ENCODE measurements at places on chromosomes 11 and 22.
A peak's percentile ranks its signal among the peaks of the same experiment; 100 is the strongest.

DNA sequence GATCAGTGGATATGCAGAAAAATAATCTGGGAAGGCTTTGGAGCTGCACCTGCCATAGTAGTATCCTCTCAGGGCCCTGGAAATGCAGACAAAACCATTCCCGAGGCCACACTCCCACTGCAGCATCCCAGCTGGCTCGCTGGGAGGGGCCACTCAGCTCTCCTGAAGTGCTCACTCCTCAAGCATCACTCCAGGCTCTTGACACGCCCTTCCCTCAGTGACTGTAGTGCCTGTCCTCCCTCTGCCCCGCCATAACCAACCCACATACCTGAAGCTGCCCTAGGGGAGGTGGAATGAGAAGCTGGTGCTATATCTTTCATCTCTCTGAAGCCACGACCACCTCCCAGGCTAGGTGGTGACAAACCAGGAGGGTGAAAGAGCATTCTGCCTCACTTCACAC, 4.8 kb downstream of the DSCAML1 start:
- DNase-seq = no peak

DNA sequence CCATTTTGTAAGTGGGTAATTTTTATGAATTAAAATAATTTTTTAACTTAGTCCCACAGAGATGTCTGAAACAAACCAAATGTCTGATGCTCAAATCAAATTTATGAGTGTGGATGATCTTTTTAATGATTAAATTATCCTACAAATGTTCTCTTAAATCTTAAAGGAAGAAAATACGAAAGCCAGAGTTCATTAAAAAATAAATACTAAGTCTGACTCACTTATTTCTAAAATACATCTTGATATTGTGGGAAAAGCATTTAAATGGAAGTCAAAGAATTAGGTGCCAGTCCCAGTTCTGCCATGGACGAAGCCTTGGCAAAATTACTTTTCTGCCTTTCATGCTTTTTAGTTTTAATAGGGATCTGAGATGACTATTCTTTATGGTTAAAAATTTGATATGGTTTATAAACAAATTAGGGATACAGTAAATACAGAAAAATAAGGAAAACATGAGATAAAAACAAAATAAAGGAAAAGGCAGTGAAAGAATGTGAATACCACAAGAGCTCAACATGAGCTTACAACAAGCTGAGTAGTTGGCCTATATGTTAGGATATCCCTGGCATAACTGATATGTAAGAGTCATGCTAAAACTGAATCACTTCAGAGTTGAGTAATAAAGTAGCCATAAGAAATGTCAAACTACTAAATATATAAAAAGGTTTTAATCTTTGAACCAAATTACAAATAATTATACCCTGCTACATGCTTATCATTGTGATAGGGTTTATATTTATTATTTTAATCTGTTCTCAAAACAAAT, 9.2 kb downstream of the CCDC34 start:
- DNase-seq = no peak

DNA sequence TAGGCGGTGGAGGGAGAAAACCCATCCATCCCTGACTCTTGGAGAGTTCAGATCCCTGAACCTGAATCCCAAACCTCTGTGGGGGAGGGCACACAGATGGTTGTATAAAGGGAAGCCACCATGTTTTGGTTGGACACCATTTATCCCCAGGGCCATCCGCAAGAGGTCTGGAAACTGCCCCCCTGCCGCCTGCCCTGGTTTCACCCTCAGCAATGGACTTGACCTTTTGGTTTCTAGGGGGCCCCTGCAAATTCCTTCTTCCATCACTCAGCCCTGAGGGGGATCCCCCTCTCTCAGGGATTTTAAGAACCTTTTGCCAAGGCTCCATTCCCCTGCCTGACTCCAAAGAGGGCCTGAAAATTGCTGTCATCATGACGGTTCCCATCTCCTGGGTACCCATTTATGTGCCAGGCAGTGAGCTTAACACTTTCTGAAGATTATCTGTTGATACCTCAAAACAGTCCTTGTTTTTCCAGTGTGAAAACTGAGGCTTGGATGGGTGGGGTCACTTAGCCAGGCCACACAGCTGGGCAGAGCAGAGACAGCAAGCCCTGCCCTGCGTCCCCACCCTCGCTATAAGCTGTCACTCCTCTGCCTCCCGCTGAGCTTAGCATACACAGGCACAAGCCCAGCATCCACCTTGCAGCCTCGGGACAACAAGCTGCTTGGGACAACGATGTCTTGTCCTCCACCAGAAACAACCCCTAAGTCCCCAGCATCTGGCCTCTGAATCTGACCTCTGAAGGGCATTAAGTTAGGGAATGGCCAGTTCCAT, 33.2 kb upstream of the CRYBB3 start:
- no peak for DNase-seq

GRCh38 chr22:27063406-27063805, 406.0 kb downstream of the MIAT start:
- no peak for DNase-seq

DNA sequence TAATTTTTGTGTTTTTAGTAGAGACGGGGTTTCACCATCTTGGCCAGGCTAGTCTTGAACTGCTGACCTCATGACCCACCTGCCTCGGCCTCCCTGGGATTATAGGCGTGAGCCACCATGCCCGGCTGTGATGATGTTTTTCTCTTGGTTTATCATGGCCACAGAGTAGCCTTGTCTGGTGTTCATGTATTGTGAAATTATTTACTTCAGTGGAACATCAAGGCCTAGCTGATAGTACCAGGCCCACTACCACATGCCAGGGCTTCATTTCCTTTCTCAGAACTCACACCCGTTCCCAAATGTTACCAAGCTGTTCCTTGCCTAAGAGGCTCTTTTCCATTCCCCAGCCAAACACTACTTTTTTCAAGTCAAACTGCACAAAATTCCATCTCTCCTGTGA, 6.1 kb upstream of the DDB2 start:
- no peak for DNase-seq

DNA sequence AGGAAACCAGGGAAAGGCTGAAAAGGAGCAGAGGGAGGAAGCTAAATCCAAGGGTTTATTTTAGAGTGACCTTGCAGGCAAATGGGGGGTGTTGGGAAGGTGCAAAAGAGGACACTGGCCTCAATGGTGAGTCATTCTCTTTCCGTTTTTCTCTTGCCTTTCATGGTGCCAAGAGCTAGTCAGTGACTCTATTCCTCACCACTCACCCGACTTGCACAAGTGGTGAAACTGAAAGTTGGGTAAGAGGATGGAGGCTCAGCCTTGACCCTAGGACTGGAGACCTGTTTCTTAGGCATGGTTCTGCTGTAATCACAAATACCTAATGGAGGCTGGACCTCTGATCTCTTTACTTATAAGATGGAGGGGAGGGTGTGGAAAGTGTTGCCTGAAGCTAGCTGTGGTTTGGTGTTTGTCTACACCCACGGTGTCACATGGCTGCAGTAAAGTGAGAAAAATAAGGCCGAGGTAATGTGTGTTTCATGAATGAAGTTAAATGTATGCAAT, 67.3 kb upstream of the CREB3L1 start:
- no peak for DNase-seq

DNA sequence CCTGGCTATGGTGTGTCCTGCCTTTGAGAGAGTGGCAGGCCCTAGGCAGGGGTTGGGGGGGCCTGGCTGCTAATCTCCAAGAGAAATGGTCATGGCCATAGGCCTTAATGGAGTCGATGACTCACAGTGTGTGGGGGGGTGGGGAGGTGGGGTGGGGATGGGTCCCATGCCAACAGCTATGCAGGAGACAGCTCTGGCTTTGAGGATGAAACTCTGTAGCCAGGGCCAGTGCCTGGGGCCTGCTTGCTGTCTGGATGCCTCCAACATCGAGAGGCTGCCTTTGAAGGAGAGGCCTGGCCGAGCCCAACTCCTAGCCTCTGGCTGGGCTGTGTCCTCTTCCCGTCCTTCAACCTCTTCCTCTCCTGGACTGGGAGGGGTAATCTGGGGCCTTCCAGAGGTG, 23.9 kb upstream of the TSPAN18 start:
- no peak for DNase-seq

- DNase-seq = no peak
Measured at GRCh38 chr11:111269146-111269868, 23.8 kb downstream of the POU2AF2 start.

GRCh38 chr11:86644291-86644690, 28.1 kb downstream of the ME3 start:
- DNase-seq = no peak

GRCh38 chr22:37563153-37564081, 3.1 kb downstream of the CDC42EP1 start:
- DNase-seq = no peak

GRCh38 chr11:118610773-118611432, 3.5 kb downstream of the PHLDB1 start:
- DNase-seq = peak; percentile 84

GRCh38 chr11:86675017-86675416, 2.6 kb upstream of the ME3 start:
- no peak for DNase-seq

DNA sequence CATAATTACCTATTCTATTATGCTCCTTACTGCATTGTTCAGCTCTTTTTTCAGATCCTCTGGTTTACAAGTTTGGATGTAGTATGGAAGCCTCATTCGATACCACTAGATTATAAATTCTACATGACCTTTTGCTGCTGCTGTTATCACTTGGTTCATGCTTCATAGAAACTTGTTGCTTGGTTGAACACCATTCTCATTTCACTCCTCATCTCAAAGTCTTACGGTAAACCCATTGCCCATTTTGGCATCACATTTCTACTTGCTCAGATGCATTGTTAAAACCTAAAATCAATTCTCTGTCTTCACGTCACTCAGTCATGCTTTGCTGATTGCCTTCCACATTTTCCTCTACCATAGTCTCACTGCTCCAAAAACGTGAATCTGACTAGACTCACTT, 155.5 kb upstream of the DDI1 start:
- no peak for DNase-seq

DNA sequence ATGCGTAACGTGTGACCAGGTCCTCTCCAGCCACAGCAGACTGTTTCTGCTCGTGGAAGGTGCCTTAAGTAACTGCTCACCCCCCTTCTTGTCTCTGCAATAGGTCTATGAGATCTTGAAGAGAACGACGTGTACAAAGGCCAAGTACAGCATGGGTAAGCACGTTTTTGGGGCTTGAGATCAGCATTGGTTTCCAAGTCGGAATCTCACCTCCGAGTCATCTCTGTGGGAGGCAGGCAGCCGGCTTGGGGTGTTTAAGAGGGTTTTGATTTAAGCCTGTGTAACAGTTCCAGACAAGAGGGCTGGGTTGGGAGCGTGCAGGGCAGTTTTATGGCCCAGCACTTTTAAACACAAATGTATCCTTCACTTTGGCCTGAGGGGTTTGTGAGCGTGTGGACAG, 30.1 kb downstream of the ANO1 start:
- DNase-seq = no peak

DNA sequence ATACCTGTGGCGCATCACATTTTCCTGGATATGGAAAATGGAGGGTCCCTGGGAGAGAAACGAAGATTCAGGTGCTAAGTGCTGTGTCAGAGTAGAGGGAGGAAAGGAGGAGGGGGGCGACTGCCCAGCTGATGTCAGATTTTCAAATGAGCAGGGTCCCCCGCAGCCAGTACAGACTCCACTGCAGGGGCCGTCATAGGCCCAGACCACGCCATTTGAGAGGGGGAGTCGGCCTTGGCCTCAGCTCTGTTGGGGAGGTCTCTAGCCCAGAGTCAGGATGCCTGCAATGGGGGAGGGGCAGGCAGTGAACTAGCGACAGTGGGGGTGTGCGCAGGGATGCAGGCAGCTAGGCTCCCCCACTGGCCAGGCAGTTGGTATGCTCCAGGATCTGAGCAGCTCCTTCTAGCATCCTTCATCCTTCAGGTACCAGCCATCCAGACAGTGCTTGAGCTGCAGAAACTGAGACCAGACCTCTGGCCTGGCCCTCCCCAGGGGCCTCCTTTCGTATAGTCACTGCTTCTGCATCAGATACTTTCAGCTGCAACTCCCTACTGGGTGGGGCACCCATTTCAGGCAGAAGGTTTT, at the start of the genes BSCL2 and GNG3:
Gene BSCL2 (minus strand): TSS at position 148 of the 585 bp plus-strand sequence. CDS start 229 bp downstream, outside the sequence.
Gene GNG3 (plus strand): TSS at position 400 of the 585 bp plus-strand sequence. CDS start 620 bp downstream, outside the sequence.
- DNase-seq = no peak

GRCh38 chr11:126776119-126776518, 224.5 kb downstream of the KIRREL3 start:
- no peak for DNase-seq

DNA sequence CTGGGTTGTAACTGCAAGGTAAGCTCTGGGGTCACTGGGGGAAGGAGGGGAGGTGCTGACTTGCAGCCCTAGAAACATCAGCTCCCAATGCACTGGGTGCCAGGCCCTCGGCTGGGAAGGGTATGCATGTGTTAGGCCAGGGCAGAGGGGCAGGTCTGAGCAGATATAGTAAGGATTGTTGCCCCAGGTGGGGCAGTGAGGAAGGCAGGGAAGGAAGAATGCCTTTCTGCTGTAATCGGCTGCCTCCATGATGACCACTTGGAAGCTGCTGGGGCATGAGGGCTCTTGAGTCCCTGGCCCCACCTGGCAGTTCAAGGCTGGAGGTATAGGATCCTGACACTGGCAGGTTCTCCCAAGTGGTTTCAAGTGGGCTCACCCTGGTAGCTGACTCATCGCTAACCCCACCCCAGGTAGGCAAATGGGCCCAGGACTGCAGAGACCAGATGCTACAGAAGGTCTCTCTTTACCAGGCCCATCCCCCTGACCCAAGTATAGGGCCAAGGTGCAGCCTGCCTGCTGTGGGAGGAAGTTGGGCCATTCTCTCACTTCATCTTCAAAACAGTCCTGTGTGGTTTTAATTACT, 56.7 kb downstream of the TIMP3 start:
- DNase-seq = no peak

GRCh38 chr11:36500315-36500721, 9.8 kb downstream of the TRAF6 start:
- no peak for DNase-seq

- DNase-seq = peak; percentile 42
Measured at GRCh38 chr11:45964911-45965389, 42.5 kb downstream of the LARGE2 start.

Measured in activated T-cell treated with anti-CD3 and anti-CD28 coated beads for 4 hours (primary cell).